ENCODE measurements at places on chromosomes 6 and 20.

GRCh38 chr6:123655521-123656306 is 19.0 kb upstream of the TRDN start:
- DNase-seq: no peak

DNA sequence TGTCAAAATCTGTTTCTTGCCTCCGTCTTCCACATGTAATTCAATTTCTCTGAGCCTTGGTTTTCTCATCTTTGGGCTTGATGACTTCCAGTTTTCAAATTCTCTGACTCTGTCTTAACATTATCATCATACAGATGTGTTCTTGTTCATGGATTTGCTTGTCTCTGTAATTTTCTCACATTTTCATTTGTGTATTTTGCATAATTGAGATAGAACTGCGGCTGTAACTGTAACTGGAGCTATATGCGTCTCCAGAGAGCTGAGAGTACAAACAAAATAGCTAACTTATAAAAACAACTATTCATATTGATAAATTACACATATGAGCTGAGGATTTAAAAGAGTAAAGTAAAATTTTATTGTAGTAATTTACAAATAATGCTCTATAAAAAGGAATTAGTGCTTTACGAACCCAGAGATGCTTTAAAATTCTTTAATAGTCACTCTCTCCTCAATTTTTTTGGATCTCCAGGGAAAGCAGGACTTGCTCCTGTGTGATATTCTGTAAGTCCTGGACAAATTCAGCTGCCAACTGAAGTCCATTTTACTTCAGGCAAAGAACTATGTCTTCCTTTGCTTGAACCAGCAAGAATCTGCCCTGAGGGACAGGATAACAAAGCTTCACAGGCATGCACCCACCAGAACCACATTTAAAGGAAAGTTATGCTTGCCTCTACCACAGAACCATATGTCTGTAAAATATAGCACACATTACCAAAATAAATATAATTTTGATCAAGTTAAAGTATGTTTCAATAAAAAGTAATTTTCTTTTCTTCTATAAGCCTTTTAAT is 288.3 kb downstream of the KHDC1L start:
- DNase-seq: no peak

GRCh38 chr6:94074764-94075163 is 655.4 kb upstream of the EPHA7 start:
- no peak for DNase-seq

- no peak for DNase-seq
Observed at GRCh38 chr6:41723530-41724227, 11.7 kb downstream of the TFEB start.
